Effector memory CD8-positive, alpha-beta T cell (primary cell): ENCODE measurements at places on chromosomes 13 and 19.

DNA sequence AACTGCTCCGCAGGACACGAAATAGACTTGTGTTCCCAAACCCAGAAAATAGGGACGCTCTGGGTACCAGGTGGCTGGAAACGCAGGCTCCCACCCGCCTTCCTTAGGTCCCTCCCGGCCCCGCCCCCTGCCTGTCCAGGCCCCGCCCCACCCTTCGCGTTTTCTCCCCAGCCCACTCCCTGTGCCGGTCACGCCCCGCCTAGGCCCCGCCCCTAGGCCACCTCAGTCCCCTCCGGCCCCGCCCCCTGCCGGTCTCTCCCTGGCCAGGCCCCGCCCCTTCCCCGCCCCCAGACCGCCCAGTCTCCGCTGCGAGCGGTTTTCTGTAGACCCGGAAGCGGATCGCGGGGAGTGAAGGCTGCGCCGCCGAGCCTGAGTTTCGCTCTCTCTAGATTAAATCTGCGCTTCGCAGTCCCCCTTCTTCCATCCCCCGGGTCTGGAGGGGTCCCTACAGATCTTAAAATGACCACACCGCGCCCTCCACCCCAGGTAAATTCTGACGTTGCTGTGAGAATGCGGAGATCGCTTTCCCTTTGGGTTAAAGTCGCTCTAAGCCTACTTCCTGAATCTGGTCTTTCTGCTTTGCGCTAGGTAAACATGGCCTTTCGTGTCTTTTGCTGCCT is 3.7 kb upstream of the ZNF665 start:
- peak; percentile 82 for DNase-seq

DNA sequence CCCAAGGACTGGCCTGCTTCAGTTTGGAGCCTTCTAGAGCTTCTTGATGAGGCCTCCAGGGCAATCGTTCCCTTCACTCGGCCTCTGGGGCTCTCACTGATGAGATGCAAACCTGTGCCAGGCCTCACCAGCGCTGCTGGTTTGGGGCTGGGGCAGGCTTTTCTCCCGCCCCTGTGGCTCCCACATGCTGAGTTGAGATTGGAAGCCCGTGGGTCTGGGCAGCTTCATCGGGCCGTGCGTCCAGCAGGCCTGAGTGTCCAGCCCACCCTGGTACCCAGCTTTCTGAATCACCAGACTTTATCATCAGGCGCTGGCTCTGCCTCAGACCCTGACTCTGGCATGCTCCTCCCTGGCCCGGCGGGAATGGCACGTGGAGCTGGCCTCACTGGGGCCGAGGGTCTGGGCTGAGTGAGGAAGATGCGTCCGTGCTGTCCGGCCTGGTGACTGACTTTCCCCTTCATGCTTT is 4.3 kb downstream of the CALM3 start:
- no peak for DNase-seq

GRCh38 chr13:50617134-50617721 is 226.3 kb downstream of the DLEU7 start:
- no peak for DNase-seq

DNA sequence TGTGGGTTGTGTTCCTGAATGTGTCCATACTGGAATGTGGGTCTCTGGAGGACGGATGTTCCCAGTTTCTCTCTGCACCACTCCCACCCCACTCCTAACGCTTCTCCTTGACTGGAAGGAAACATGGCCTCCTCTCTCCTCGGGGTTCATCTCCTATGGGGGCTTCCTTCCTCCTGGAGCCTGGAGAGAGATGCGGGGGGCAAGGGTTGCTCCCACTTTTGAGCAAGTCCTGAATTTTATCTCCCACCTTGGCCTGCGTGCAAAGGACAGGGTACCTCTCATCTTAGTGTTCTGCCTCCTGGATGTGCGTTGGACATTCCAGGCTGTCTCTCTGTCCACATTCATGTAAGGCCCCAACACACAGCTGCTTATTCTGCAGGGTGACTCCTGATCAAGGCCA is 52.5 kb upstream of the UQCRFS1 start:
- DNase-seq: no peak

GRCh38 chr19:54298357-54299125 is 14.4 kb downstream of the LILRA5 start:
- DNase-seq: no peak

GRCh38 chr19:15439078-15439799 is 10.5 kb downstream of the WIZ start:
- DNase-seq: no peak

DNA sequence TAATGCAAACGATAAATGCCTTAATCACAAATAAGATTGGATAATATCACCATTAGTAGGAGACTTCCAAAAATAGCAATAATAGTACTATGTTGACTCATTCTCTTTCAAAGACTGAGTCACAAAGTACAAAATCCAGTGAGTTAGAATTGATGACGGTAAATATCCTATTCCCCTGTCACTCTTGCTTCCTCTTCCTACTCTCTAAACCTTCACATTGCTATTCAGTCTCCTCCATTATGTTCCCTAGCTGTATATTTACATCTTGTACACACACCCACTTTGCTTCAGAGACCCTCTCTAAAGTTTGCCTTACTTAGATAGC is 26.3 kb upstream of the INTS6 start:
- DNase-seq: no peak

- DNase-seq: no peak
These were observed 306.1 kb downstream of the IRS2 start for GRCh38 chr13:109480011-109480955.

GRCh38 chr13:66774046-66774445 is 456.1 kb downstream of the PCDH9 start:
- no peak for DNase-seq

GRCh38 chr19:52237197-52237596 is 32.2 kb upstream of the ZNF766 start:
- DNase-seq: no peak

DNA sequence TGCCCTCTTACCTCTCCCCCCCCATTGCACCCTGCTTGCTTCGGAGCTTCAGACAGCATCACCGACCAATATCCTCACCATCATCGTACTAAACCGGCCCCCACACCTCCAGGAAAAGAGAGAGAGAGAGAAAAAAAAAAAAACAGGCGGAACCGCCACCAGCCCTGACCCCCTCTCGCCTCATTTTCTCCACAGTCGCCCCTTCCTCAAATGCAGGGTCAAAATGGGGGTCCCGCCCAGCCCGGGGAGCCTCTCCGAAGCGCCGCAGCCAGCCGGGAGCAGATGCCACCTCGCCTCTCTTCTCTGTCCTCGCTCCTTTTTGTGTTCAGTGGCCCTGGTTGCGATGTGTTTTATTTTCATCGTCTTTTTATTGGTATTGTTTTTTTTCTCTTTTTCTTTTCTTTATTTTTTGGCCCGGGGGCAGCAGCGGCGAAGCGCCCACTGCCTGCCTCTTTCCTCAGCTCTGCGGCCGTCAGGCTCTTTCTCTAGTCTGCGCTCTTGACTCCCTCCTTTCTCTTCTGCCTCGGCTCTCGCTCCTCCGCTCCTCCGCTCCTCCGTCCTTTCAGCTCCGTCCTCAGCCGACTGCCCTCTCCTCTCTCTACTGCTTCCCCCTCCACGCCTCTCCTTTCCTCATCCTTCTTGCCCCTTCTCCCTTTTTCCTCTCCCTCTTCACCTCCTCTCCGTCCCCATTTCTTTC is 41.4 kb downstream of the DEDD2 start:
- no peak for DNase-seq

- no peak for DNase-seq
These were observed 50.5 kb downstream of the SLITRK1 start for GRCh38 chr13:83831796-83832195.

GRCh38 chr19:3979674-3980352 is 5.5 kb downstream of the EEF2 start:
- no peak for DNase-seq

DNA sequence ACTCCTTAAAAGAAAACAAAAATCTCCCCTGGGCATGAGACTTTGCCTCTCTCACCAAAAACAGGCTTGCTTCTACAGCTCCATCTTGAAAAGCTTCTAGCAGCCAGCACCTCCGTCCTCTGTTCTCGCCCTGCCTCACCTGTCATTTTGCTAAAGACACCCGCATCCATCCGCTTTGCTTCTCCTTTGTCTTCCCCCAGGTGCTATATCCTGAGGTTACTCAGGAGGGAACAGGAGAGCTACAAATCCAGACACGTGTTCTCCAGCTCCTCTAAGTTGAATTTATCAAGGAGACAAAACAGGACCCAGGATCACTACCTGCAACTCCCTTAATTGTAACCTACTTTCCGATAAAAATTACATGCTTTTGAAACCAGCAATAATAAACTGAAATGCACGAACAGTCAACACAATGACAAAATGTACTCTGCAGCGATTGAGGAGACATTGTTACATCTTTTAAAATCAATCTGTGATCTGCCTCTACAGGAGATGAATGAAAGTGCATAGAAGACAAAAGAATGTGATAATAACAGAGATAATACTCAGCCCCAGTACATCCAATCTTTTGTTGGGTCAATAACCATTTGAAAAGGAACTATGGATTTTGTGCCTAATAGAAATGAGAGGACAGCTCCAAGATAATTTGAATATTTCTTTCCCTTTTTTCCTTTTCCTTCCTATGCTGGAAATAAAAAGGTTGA is 221.2 kb downstream of the DCLK1 start:
- no peak for DNase-seq

- no peak for DNase-seq
These were observed 498.6 kb upstream of the SLITRK1 start for GRCh38 chr13:84380866-84381265.

DNA sequence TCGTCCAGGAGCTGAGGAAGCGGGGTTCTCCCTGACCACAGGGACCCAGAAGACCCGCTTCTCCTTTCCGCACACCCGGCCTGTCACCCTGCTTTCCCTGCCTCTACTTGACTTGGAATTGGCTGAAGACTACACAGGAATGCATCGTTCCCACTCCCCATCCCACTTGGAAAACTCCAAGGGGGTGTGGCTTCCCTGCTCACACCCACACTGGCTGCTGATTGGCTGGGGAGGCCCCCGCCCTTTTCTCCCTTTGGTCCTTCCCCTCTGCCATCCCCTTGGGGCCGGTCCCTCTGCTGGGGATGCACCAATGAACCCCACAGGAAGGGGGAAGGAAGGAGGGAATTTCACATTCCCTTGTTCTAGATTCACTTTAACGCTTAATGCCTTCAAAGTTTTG is 18.9 kb downstream of the VASP start:
- DNase-seq: no peak

- no peak for DNase-seq
These were observed 18.0 kb downstream of the DCUN1D2 start for GRCh38 chr13:113472355-113473025.

DNA sequence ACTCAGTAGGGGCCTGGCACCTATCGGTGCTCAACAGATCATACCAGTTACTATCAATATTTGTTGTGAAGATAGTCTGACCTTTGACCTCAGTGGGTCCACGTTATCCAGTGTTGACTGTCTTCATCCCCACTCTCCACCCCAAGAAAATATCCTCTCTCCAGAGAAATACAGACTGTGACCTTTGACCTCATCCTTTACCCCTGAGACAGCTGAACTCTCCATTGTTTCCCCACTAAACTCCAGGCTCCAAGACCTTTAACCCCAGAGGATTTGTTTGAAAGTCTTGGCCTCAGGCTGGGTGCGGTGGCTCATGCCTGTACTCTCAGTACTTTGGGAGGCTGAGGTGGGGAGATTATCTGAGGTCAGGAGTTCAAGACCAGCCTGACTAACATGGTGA is 22.6 kb upstream of the PPP5C start:
- no peak for DNase-seq

DNA sequence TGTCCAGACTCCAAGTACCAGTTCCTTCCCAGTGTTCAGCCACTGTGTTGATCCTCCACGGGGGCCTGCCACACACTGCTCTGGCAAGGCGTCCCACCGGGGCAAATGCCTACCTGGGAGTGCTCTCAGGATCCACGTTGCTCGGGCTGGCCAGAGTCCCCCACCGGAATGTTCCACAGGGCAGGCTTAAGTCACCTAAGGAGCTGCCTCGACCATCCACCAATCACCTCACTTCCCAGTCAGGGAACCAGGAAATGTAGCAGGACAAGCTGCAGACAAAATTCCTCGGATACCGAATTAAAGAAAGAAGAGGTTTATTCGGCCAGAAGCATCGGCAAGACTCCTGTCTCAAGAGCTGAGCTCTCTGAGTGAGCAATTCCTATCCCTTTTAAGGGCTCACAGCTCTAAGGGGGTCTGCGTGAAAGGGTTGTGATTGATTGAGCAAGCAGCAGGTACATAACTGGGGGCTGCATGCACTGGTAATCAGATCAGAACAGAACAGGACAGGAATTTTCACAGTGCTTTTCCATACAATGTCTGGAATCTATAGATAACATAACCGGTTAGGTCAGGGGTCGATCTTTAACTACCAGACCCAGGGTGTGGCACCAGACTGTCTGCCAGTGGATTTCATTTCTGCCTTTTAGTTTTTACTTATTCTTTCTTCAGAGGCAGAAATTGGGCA is 56.9 kb upstream of the EDNRB start:
- DNase-seq: no peak

DNA sequence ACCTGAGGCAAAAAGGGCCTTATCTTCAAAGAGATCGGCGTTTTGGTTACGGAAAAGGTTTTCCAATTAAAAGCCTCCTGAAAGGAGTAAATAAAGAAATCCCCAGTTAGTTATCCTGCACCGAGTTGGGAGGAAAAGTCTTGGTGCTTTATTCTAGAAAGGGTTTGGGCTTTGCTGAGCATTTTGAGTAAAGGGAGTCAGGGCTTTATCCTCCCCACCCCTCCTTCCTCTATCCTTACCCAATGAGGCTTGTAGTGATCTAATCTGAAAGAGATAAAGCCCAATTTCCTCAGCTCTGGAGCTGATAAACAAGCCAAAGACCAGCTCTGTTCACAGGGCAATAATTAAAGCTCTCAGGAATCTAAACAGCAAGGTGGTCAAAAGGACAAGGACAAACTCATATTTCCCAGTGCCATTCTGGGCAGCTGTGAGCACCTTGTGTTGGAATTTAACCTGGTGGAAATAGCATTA is 188.9 kb upstream of the TSC22D1 start:
- DNase-seq: no peak

- DNase-seq: no peak
These were observed 19.5 kb downstream of the N4BP2L1 start for GRCh38 chr13:32408296-32409000.

DNA sequence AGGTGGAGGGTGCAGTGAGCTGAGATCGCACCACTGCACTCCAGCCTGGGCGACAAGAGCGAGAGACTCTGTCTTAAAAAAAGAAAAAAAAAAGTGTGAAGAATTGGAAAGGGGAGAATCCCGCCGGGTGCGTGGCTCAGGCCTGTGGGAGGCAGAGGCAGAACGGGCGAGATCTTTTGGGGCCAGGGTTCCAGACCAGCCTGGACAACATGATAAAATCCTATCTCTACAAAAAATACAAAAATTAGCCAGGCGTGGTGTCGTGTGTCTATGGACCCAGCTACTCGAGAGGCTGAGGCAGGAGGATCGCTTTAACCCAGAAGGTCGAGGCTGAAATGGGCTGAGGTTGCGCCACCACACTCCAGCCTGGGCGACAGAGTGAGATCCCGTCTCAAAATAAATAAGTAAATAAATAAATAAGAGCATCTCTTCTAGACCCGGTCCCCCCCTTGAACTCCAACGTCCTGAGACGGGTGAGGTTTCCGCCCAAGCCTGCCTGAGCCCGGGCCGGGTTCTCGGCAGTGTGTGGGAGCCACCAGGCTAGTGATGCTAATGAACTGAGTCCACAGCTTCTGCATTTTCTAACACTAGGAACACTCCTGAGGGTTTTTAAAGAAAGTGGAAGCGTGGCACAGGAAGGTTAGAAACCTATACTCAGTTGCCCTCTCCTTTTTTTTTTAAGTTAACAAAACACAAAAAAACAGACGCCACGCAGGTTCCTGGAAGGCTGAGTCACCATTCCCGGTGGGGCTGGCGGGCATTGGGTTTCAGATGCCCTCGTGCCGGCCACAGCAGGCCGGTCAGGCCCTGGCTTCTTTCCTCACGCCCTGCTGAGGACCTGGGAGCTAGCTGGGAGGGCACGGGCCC is 22.0 kb downstream of the GPX4 start:
- DNase-seq: no peak

GRCh38 chr19:7251494-7251893 is 42.7 kb downstream of the INSR start:
- no peak for DNase-seq
